Kidney (tissue), 22 donors: ENCODE measurements at places on chromosomes 4 and X. TPM values are rescaled to one million over a fixed set of nuclear protein-coding genes. Genes with fewer than 3 reads are reported as not detected.

DNA sequence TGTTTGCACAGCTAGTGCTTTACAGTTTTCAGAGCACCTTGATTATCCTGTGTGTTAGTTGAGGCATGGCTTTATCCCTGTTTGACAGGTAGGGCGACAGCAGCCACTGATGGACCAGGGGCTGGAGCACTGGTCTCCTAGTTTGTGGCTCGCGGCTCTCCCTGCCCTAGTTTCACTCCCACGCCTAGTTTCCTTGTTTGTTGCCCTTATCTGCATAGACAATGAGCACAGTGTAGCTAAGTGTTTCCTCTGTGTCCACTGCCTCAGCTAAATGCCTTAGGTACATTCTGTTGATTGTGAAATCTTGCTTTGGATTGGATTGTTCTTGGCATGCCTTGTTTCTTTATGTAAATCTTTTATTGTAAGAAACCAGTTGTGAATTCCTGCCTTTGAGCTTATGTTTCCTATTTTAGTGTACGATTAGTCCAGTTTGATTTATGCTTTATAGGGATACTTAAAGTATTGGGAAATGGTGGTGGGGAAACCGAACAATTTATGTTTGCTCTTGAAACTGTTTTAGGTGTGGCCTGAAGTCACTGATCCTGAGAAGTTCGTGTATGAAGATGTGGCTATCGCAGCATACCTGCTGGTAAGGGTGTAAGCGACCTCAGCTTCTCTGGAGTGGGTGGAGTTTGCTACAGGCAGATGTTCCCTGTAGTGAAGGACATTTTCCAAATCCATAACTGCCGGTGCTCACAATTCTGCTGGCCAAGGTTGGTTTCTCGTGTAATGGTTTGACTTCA lies 11.0 kb downstream of the TRMT44 start:
- H3K27me3 ChIP-seq: no peaks in the 10 kb centered on the region
- peaks cover 4% of the 10 kb centered on the region for H3K36me3 ChIP-seq
- no peaks in the 10 kb centered on the region for H3K4me1 ChIP-seq
- no peak for DNase-seq

GRCh38 chrX:145410622-145411021 lies 163.3 kb downstream of the SPANXN1 start:
- H3K36me3 ChIP-seq: no peaks in the 10 kb centered on the region
- H3K4me3 ChIP-seq: no peak overlapping the region
- no peaks in the 10 kb centered on the region for H3K4me1 ChIP-seq
- H3K27me3 ChIP-seq: no peaks in the 10 kb centered on the region

DNA sequence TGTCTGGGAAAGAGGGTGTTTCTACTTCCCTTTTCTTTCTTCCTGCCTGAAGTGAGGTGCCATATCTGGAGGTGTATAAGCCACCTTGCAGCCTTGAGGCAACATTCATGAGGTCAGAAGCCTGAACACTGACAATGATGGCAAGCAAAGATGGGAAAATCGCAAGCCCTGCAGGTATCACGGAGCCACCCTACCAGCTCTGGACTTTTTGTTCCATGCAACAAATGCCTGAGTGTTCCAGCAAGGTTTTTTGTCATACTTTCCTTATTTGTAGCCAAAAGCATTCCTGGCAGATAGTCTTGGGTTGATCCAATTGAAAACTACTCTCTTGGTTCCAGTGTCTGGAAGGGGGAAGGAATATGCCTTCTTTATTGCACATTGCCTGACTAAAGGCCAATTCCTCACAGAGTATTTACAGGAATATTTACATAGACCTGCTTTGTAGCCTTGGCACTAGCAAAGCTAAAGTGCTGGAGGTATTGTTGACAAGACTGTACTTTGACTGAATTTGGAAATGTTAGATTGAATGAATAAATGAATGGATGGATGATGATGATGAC lies 14.4 kb upstream of the SOD3 start:
- H3K27me3 ChIP-seq: no peaks in the 10 kb centered on the region
- H3K4me1 ChIP-seq: no peaks in the 10 kb centered on the region
- no peaks in the 10 kb centered on the region for H3K36me3 ChIP-seq
- no peak overlapping the region for H3K4me3 ChIP-seq

DNA sequence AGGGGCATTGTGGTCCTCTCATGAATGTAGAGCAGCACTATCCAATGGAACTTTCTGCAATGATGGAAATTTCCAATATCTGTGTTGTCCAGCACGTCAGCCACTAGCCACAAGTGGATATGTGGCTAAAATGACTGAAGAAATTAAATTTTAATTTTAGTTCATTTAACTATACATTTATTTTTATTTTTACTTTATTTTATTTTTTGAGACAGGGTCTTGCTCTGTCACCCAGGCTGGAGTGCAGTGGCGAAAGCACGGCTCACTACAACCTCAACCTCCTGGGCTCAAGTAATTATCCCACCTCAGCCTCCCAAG lies 13.3 kb upstream of the RBBP7 start:
- H3K36me3 ChIP-seq: no peaks in the 10 kb centered on the region
- H3K4me1 ChIP-seq: no peaks in the 10 kb centered on the region
- DNase-seq: no peak

- no peaks in the 10 kb centered on the region for H3K27me3 ChIP-seq
- no peak overlapping the region for H3K4me3 ChIP-seq
- no peak for DNase-seq
- no peak overlapping the region for H3K27ac ChIP-seq
- no peaks in the 10 kb centered on the region for H3K4me1 ChIP-seq
Observed at GRCh38 chrX:133435544-133436124, 20.3 kb upstream of the GPC4 start.

- H3K36me3 ChIP-seq: peaks cover 24% of the 10 kb centered on the region
- no peak for DNase-seq
- no peak overlapping the region for H3K4me3 ChIP-seq
Observed at GRCh38 chr4:184408684-184409081, 65.7 kb downstream of the IRF2 start.

DNA sequence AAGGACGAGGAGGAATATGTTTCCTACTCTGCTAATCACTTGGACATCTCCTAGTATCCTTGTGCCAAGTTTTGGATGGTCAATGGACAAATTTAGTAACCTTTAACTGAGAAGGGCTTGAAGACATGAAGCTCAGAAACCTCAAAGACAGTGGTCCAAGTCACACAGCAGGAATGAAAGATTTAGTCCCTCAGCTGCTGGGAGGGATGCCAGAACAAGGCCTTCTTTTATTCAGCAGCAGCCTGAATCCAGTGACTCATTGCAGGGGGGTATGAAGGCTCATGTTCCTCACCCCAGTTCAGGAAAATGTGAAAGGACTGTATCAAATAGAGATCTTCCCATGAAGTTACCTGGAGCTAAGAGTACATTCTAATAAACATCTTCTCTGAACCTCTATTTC lies 214.9 kb upstream of the UGT8 start:
- no peaks in the 10 kb centered on the region for H3K27me3 ChIP-seq
- no peaks in the 10 kb centered on the region for H3K4me1 ChIP-seq
- no peak overlapping the region for H3K4me3 ChIP-seq
- no peak for DNase-seq
- H3K36me3 ChIP-seq: no peaks in the 10 kb centered on the region

GRCh38 chr4:181933471-181933870 lies 309.7 kb upstream of the TENM3 start:
- H3K36me3 ChIP-seq: no peaks in the 10 kb centered on the region
- no peak overlapping the region for H3K27ac ChIP-seq
- no peaks in the 10 kb centered on the region for H3K27me3 ChIP-seq

GRCh38 chr4:63618883-63619718 lies 790.1 kb downstream of the TECRL start:
- H3K4me1 ChIP-seq: no peaks in the 10 kb centered on the region
- H3K27me3 ChIP-seq: no peaks in the 10 kb centered on the region
- H3K27ac ChIP-seq: no peak overlapping the region
- no peak overlapping the region for H3K4me3 ChIP-seq

DNA sequence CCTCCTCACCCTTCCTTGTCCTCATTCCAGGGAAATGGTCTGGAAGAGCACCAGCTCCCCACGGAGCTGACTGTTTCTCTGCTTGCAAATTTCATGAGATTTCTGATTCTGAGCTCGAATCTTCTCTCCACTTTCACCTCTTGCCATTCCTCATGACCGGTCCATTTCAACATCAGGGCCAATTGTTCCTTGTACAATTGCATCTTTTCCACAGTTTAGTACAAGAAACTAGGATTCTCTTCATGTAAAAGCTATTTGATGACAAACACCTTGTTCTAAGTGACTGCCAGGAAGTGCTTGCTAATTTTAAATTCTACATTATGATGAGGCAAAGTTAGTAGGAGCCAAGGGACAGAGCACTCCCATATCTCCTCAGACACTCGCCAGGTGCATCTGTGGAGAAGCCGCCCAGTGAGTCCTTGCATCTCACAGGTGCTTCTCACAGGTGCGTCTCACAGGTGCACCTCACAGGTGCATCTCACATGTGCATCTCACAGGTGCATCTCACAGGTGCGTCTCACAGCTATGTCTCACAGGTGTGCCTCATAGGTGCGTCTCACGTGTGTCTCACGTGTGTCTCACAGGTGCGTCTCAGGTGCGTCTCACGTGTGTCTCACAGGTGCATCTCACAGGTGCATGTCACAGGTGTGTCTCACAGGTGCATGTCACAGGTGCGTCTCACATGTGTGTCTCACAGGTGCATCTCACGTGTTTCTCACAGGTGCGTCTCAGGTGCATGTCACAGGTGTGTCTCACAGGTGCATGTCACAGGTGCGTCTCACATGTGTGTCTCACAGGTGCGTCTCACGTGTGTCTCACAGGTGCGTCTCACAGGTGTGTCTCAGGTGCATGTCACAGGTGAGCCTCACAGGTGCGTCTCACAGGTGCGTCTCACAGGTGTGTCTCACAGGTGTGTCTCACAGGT lies 3.0 kb upstream of the PDE6B start:
- H3K27me3 ChIP-seq: no peaks in the 10 kb centered on the region
- no peaks in the 10 kb centered on the region for H3K4me1 ChIP-seq
- no peaks in the 10 kb centered on the region for H3K36me3 ChIP-seq
- no peak overlapping the region for H3K27ac ChIP-seq

DNA sequence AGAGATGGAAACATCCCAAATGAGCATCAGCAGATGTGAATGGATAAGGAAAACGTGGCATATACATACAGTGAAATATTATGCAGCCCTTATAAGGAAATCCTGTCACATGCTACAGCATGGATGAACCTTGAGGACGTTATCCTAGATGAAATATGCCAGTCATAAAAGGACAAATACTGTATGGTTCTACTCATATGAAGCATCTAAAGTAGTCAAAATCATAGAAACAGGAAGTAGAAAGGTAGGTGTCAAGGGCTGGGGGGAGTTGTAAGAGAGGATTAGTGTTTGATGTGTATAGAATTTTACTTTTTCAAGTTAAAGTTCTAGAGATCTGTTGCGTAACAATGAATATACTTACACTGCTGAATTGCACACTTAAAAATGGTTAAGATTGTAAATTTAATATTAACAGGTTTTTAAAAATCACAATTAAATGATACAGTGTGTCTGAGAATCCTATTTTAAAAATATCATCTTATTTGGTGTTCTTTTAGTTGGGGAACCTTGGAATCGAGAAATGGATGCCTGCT lies 58.5 kb downstream of the KDM6A start:
- no peak overlapping the region for H3K27ac ChIP-seq
- no peaks in the 10 kb centered on the region for H3K27me3 ChIP-seq
- H3K4me1 ChIP-seq: peaks cover 2% of the 10 kb centered on the region
- no peaks in the 10 kb centered on the region for H3K36me3 ChIP-seq

- no peaks in the 10 kb centered on the region for H3K27me3 ChIP-seq
- no peak overlapping the region for H3K4me3 ChIP-seq
- no peaks in the 10 kb centered on the region for H3K4me1 ChIP-seq
- H3K27ac ChIP-seq: no peak overlapping the region
- peaks cover 3% of the 10 kb centered on the region for H3K36me3 ChIP-seq
- DNase-seq: no peak
Observed at GRCh38 chrX:46991664-46992063, 79.4 kb downstream of the JADE3 start.

GRCh38 chr4:112141366-112142138 lies 3.7 kb upstream of the FAM241A start:
- no peak overlapping the region for H3K27ac ChIP-seq
- peaks cover 1% of the 10 kb centered on the region for H3K4me1 ChIP-seq
- DNase-seq: no peak
- no peaks in the 10 kb centered on the region for H3K27me3 ChIP-seq
- no peak overlapping the region for H3K4me3 ChIP-seq

GRCh38 chr4:155679343-155679742 lies 12.7 kb downstream of the GUCY1A1 start:
- DNase-seq: peak; percentile 49
- H3K4me1 ChIP-seq: no peaks in the 10 kb centered on the region
- no peaks in the 10 kb centered on the region for H3K27me3 ChIP-seq
- no peak overlapping the region for H3K4me3 ChIP-seq
- H3K36me3 ChIP-seq: no peaks in the 10 kb centered on the region

- H3K27me3 ChIP-seq: no peaks in the 10 kb centered on the region
- H3K27ac ChIP-seq: no peak overlapping the region
- H3K4me1 ChIP-seq: peaks cover 3% of the 10 kb centered on the region
- no peak overlapping the region for H3K4me3 ChIP-seq
Observed at GRCh38 chr4:142379277-142380051, 466.6 kb downstream of the INPP4B start.

- no peaks in the 10 kb centered on the region for H3K4me1 ChIP-seq
- H3K27ac ChIP-seq: no peak overlapping the region
- no peaks in the 10 kb centered on the region for H3K36me3 ChIP-seq
- no peak overlapping the region for H3K4me3 ChIP-seq
- no peaks in the 10 kb centered on the region for H3K27me3 ChIP-seq
- DNase-seq: peak; percentile 2
Observed at GRCh38 chr4:177895136-177895535, 452.9 kb upstream of the AGA start.

DNA sequence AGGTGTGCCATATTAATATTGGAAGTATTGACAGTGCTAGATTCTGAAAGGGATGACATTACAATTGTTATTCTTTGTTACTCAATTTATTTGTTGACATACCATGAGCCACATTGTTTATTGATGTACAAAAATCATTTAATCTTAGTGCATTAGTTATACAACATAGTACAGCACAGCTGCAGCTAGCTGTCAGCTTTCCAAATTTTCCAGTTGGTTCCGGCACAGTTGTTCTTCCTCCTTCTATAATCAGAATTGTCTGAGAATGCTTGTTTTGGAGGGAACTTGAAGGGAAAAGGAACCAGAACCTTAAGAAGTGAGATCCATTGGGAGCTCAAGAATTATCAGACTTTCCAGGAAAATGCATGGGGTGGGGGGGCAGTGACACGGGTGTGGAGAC lies 281.4 kb downstream of the ZIC3 start:
- H3K36me3 ChIP-seq: no peaks in the 10 kb centered on the region
- no peak overlapping the region for H3K4me3 ChIP-seq
- no peak for DNase-seq
- H3K27ac ChIP-seq: no peak overlapping the region
- H3K27me3 ChIP-seq: no peaks in the 10 kb centered on the region

GRCh38 chr4:82899374-82900065 lies 1.0 kb upstream of the THAP9 start:
- H3K4me1 ChIP-seq: no peaks in the 10 kb centered on the region
- H3K4me3 ChIP-seq: peak overlapping the region; percentile 92
- H3K27ac ChIP-seq: peak overlapping the region; percentile 99
- no peaks in the 10 kb centered on the region for H3K27me3 ChIP-seq

The SLC38A5 gene
- total RNA-seq: 8.3 TPM

The CCDC160 gene
- 4.9 TPM for total RNA-seq

The PCDH7 gene
- 10.2 TPM for total RNA-seq

The PHEX gene
- total RNA-seq: 0.25 TPM
